ENCODE measurements at places on chromosomes 5 and 9. TPM values are rescaled to one million over a fixed set of nuclear protein-coding genes. Genes with fewer than 3 reads are reported as not detected.

Gene SV2C
- not detected for total RNA-seq

Gene OTP
- total RNA-seq, result not detected

Gene PCDHA7
- not detected for total RNA-seq

Gene CCNI2
- total RNA-seq, result not detected

DNA sequence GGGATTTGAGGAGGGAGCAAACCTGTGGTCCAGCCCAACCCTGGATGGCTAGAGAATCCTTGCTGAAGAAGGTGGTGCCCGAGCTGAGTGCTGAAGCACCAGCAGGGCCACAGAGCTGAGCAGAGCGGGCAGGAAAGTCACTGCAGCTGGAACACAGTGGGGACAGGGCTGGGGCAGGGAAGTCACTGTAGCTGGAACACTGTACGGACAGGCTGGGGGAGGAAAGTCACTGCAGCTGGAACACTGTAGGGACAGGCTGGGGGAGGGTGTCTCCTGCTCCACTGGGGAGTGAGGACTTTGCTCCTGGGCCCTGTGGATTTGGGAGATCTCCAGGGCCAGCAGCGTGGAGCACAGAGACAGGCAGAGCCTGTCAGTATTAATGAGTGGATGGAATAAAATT is 9.0 kb upstream of the SUSD3 start:
- no peak for DNase-seq

DNA sequence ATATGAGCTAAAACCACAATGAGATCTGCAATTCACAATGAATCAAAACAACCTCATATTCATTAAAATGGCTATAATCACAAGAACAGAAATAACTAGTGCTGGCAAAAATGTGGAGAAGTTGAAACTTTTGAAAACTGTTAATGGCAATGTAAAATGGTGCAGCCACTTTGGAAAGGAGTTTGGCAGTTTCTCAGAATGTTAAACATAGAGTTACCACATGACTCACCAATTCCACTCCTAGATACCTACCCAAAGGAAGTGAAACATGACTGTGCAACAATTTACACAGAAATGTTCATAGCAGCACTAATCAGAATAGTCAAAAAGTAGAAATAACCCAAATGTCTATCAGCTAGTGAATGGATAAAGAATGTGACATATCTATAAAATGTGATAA is 862.2 kb downstream of the DTWD2 start:
- no peak for DNase-seq

DNA sequence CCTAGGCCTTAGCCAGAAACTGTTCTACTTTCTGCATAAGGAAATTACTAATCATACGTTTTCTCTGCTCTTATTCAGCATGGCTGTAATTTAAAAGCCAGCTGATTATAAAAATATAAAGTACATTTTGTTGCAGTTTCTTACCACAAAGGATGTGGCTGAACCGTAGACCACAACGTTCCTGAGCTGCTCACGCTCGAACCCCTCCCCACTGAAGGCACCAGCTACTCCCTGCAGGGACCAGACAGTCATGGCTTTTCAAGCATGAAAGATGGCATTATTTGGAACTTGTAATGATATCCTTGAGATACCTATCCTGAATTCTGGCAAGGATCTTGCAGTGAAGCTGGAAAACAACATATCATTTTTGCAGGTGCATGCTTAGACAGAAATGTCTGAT is 91.8 kb upstream of the DMRT1 start:
- no peak for DNase-seq

GRCh38 chr5:11851965-11852716 is 52.1 kb downstream of the CTNND2 start:
- DNase-seq, result no peak

- DNase-seq, result no peak
Measured at GRCh38 chr5:107557051-107557658, 113.6 kb downstream of the EFNA5 start.
